ENCODE measurements at places on chromosomes 6 and 20. TPM values are rescaled to one million over a fixed set of nuclear protein-coding genes. Genes with fewer than 3 reads are reported as not detected.

DNA sequence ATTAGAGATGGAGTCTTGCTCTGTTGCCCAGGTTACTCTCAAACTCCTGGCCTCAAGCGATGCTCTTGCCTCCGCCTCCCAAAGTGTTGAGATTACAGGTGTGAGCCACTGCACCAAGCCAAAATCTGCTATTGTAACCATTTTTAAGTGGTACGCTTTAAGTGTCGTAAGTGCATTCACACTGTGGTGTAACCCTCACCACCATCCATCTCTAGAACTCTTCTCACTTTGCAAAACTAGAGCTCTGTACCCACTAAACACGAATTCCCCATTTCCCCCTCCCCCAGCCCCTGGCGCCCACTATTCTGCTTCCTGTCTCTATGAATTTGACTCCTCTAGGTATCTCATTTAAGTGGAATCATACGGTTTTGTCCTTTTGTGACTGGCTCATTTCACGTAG is 2.8 kb upstream of the FAM83C start:
- no peak for DNase-seq

GRCh38 chr20:41174782-41175181 is 37.4 kb downstream of the PLCG1 start:
- DNase-seq = no peak

C6orf141 gene
- total RNA-seq = 0.33 TPM

- DNase-seq = no peak
These were observed 34.4 kb upstream of the ASF1A start for GRCh38 chr6:118859517-118860064.

ID1 gene
- 0.36 TPM for total RNA-seq

PEDS1 gene
- total RNA-seq = 17.4 TPM

MTFR2 gene
- total RNA-seq = 30.0 TPM

DNA sequence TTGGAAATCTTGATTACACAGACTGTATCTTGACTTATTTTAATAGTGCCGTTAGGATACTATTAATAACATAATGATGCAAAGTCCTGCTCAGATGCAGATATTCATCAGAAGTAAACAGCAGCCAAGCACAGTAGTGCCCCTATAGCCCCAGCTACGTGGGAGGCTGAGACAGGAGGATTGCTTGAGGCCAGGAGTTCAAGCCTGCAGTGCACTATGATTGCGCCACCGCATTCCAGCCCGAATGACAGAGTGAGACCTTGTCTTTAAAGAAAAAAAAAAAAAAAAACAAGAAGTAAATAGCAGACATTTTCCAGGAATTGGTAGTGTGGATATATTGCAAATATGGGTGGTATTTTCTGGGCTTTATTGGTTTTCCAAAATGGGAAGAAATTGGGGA is 61.8 kb downstream of the TULP4 start:
- no peak for DNase-seq

DNA sequence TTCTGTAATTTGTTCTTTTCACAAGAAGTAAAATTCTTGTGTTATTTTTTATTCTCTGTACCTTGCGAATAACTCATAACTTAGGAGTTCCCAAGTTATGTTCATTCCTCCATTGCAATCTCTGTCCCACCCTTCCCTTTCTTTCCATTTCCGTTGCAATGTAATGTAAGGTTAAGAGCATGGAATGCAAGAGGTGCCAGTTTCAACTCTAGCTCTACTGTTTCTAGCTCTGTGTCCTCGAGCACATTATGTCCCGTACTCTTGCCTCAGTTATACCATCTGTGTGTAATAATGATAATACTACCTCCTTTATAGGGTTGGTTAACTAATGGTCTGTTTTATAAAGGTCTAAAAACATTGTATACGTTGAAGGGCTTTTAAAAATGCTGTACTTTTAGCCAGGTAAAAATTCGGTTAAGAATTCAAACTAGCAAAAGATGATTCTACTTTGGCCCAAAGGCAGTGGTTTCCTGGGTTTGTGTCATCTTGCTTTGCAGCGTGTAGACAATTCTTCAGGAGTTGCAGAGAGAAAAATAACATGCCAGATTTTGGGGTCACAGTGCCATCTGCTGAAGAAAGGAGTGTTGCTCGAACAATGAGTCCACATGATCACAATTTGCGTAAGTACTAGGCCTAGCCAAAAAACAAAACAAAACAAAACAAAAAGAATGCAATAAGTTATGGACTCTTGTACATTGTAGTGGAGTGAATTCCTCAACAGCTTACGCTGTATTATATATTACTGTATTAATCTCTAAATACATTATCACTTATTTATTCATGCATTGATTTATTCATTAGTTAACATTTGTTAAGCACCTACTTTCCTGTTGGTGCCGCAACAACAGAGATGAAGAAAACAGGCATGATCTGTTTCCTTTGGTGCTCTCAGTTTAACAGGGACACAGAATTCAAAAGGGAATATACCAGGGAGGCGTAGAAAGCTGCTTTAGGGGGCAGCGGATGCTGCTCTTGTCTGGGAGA is 10.0 kb upstream of the PFDN4 start:
- DNase-seq = no peak

- DNase-seq = no peak
These were observed 561.2 kb downstream of the HAO1 start for GRCh38 chr20:7378864-7379605.

LY6G6F gene
- total RNA-seq = not detected

- DNase-seq = no peak
These were observed 333.6 kb downstream of the BTBD9 start for GRCh38 chr6:38305995-38306681.

- DNase-seq = no peak
These were observed 38.1 kb downstream of the ECT2L start for GRCh38 chr6:138833816-138834539.

- DNase-seq = no peak
These were observed 3.2 kb downstream of the GRIK2 start for GRCh38 chr6:101396548-101397173.

ENPP1 gene
- total RNA-seq = 0.19 TPM

TRAPPC3L gene
- not detected for total RNA-seq
